ENCODE measurements at places on chromosomes 6 and 20.

DNA sequence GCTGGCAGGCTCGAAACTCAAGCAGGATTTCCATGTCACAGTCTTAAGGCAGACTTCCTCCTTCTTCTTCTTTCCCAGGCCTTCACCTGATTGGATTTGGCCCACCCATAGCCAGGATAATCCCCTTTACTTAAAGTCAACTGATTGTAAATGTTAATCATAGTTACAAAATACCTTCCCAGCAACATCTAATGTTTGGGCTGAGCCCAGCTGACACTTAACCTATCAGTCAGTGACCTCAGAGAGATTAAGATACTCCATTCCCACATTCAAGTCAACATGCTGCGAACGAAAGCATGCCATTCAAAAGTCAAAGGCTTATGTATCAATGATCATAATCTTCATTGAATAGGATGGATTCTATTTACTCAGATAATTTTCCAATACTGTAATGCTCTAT is 16.0 kb downstream of the MAP7 start:
- H3K4me3 ChIP-seq, result no peak overlapping the region
- no peaks in the 10 kb centered on the region for H3K27me3 ChIP-seq
- no peak overlapping the region for H3K27ac ChIP-seq
- no peaks in the 10 kb centered on the region for H3K36me3 ChIP-seq
- no peak for DNase-seq
- H3K4me1 ChIP-seq, result no peaks in the 10 kb centered on the region

DNA sequence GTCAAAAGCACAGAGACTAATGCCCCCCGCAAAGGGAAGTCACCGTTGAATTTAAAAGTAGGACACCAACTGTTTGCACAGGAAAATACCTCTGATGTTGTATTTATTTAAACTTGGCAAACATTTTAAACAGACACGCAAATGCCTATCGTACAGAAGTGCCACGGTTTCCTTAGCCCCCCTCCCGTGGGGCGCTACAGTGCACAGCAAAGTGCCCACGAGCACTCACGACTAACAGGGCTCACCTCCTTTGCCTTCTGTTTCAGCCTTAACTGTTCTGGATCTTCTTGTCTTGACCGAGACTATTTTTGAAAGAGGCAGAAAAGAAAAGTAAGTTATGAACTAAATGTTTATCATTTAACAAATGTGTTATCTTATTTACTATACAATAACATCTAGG is 67.8 kb downstream of the TAF4 start:
- H3K27me3 ChIP-seq, result no peaks in the 10 kb centered on the region
- H3K27ac ChIP-seq, result no peak overlapping the region
- no peak overlapping the region for H3K4me3 ChIP-seq
- no peaks in the 10 kb centered on the region for H3K4me1 ChIP-seq
- DNase-seq, result no peak
- H3K36me3 ChIP-seq, result peaks cover 3% of the 10 kb centered on the region

GRCh38 chr6:83365931-83366330 is 64.9 kb downstream of the ME1 start:
- no peaks in the 10 kb centered on the region for H3K27me3 ChIP-seq
- DNase-seq, result no peak
- H3K4me3 ChIP-seq, result no peak overlapping the region
- H3K36me3 ChIP-seq, result no peaks in the 10 kb centered on the region
- no peak overlapping the region for H3K27ac ChIP-seq
- no peaks in the 10 kb centered on the region for H3K4me1 ChIP-seq

DNA sequence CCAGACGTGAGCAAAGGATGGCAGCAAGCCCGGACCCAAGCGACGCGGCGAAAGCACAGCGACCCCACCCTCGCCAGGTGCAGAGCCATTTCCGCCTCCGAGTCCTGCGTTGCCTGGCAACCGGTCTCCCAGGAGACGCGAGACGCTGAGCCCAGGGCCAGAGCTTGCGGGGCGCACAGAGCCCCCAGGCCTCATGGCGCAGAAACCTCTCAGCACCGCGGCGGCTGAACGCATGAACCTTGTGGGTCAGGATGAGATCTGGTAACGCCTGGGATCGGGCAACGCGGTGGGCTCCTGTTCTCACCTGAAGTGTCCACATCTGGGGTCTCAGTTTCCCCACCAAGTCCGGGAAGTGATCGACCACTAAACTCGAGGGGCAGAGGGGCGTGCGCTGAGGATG is 77.7 kb downstream of the ANKRD60 start:
- H3K27ac ChIP-seq, result no peak overlapping the region
- H3K4me1 ChIP-seq, result no peaks in the 10 kb centered on the region
- no peaks in the 10 kb centered on the region for H3K27me3 ChIP-seq
- no peak overlapping the region for H3K4me3 ChIP-seq
- no peaks in the 10 kb centered on the region for H3K36me3 ChIP-seq
- DNase-seq, result no peak

DNA sequence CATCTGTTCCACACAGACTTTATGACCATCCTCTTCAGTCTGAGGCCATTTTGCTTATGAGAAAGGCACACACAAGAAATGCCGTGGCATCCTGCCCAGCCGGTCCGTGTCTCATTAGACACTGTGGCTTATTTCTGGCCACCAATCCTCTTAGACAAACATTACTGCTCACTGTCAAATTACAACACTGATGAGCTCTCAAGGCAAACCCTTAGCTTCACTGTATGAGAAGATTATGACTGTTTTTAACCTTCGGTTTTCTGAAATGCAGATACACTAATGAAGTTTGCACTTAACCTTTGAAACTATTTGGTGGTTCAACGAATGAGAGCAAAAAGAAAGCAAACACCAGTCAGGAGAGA is 50.5 kb upstream of the DST start:
- H3K4me3 ChIP-seq, result peak overlapping the region; percentile 27
- DNase-seq, result no peak
- H3K36me3 ChIP-seq, result no peaks in the 10 kb centered on the region
- no peaks in the 10 kb centered on the region for H3K27me3 ChIP-seq
- H3K27ac ChIP-seq, result peak overlapping the region; percentile 71

DNA sequence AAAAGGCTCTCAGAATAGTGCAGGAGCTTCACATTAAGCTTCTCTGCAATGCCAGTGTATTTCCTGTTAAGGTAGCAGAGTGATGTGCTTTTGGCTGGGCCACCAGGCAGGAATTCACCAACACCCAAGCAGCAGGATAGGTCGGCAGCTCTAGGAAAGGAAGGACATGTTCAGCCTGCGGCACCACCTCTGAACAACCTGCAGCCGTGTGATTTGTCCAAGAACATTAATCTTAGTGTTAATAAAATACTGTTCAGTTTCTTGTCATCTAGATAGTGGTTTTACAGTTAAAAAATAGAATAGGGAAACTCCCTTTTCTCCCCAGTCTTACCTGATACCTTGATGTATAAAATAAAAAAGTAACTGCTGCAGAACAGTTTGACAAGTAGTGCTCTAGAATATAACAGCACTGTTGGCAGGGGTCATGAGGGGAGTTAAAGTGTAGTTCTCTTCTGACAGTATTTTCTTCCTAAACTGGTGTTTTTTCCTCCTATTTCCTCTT is 18.8 kb downstream of the ZNF292 start:
- DNase-seq, result no peak
- H3K36me3 ChIP-seq, result no peaks in the 10 kb centered on the region
- H3K27ac ChIP-seq, result no peak overlapping the region
- peaks cover 50% of the 10 kb centered on the region for H3K4me1 ChIP-seq

GRCh38 chr6:138493413-138493812 is 5.9 kb downstream of the NHSL1 start:
- H3K4me1 ChIP-seq, result peaks cover 12% of the 10 kb centered on the region
- H3K4me3 ChIP-seq, result no peak overlapping the region
- H3K27ac ChIP-seq, result no peak overlapping the region
- DNase-seq, result no peak
- H3K36me3 ChIP-seq, result no peaks in the 10 kb centered on the region
- H3K27me3 ChIP-seq, result no peaks in the 10 kb centered on the region

GRCh38 chr6:157525918-157526425 is 145.0 kb downstream of the ZDHHC14 start:
- H3K4me1 ChIP-seq, result no peaks in the 10 kb centered on the region
- no peaks in the 10 kb centered on the region for H3K36me3 ChIP-seq
- H3K4me3 ChIP-seq, result no peak overlapping the region
- H3K27me3 ChIP-seq, result no peaks in the 10 kb centered on the region
- no peak for DNase-seq
- peak overlapping the region; percentile 56 for H3K27ac ChIP-seq

DNA sequence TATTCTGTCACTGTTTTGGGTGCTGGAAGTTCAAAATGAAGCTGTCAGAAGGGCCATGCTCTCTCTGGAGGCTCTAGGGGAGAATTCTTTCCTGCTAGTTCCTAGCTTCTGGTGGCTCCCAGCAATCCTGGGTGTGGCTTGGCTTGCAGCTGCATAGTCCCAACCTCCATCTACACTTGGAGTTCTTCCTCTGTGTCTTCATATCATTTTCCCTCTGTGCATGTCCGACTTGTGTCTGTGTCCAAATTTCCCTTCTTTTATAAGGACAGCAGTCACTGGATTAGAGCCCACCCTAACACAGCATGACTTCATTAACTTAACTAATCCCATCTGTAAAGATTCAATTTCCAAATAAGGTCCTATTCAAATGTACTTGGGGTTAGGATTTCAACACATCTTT is 23.3 kb upstream of the ENPP1 start:
- no peak overlapping the region for H3K27ac ChIP-seq
- H3K27me3 ChIP-seq, result no peaks in the 10 kb centered on the region
- H3K36me3 ChIP-seq, result no peaks in the 10 kb centered on the region
- no peak for DNase-seq
- no peak overlapping the region for H3K4me3 ChIP-seq

DNA sequence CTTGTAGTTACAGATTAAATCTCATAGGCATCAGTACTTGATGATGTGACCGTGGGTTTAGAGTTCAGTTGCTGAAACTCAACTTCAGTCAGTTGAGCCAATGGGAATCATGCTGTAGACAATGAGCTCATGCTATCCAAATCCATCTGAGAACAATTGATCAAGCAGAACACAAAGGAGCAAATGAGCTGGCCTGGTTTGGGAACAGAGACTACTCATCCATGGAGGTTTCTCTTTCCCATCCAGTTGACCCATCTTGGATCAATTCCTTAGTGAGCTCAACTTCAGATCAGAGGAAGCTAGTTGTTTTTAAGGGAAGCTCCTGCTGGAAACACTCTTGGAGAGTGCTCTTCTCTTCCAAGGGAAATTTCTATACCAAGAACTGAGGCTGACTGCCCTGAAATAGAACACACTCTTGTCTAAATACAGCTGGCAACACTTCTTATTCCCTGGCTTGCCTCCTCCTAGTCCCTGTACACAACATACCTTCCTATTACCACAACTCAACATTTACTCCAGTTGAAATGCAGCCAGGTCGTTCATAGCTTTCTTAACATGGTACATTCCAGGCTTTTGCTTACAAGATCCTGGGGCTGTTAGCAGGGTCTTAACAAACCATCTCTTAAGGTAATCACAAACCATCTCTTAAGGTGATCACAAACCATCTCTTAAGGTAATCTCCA is 203.9 kb upstream of the PRDM1 start:
- H3K27me3 ChIP-seq, result no peaks in the 10 kb centered on the region
- DNase-seq, result no peak
- no peak overlapping the region for H3K27ac ChIP-seq
- no peak overlapping the region for H3K4me3 ChIP-seq

- no peaks in the 10 kb centered on the region for H3K36me3 ChIP-seq
- peak overlapping the region; percentile 78 for H3K27ac ChIP-seq
- peaks cover 43% of the 10 kb centered on the region for H3K4me1 ChIP-seq
- peak overlapping the region; percentile 86 for H3K4me3 ChIP-seq
- no peak for DNase-seq
Observed at GRCh38 chr6:8434727-8435092, 635 bp downstream of the SLC35B3 start.

- no peak for DNase-seq
- peaks cover 22% of the 10 kb centered on the region for H3K4me1 ChIP-seq
- H3K4me3 ChIP-seq, result no peak overlapping the region
- H3K27me3 ChIP-seq, result no peaks in the 10 kb centered on the region
- H3K36me3 ChIP-seq, result no peaks in the 10 kb centered on the region
Observed at GRCh38 chr6:25302151-25302550, 23.0 kb downstream of the CARMIL1 start.

- peak; percentile 58 for DNase-seq
- H3K4me3 ChIP-seq, result no peak overlapping the region
- H3K27ac ChIP-seq, result no peak overlapping the region
- no peaks in the 10 kb centered on the region for H3K27me3 ChIP-seq
Observed at GRCh38 chr6:29814379-29815117, 13.1 kb upstream of the HLA-G start.

- H3K27ac ChIP-seq, result no peak overlapping the region
- DNase-seq, result no peak
- no peaks in the 10 kb centered on the region for H3K36me3 ChIP-seq
- no peaks in the 10 kb centered on the region for H3K27me3 ChIP-seq
- no peak overlapping the region for H3K4me3 ChIP-seq
- peaks cover 10% of the 10 kb centered on the region for H3K4me1 ChIP-seq
Observed at GRCh38 chr6:105977934-105978504, 108.1 kb upstream of the PRDM1 start.

GRCh38 chr6:155187106-155187505 is 76.7 kb upstream of the CLDN20 start:
- H3K4me3 ChIP-seq, result no peak overlapping the region
- H3K36me3 ChIP-seq, result no peaks in the 10 kb centered on the region
- no peaks in the 10 kb centered on the region for H3K27me3 ChIP-seq
- peaks cover 39% of the 10 kb centered on the region for H3K4me1 ChIP-seq
- DNase-seq, result no peak

- no peaks in the 10 kb centered on the region for H3K27me3 ChIP-seq
- no peaks in the 10 kb centered on the region for H3K36me3 ChIP-seq
- H3K4me3 ChIP-seq, result no peak overlapping the region
- no peaks in the 10 kb centered on the region for H3K4me1 ChIP-seq
- H3K27ac ChIP-seq, result no peak overlapping the region
Observed at GRCh38 chr20:9628141-9628540, 113.8 kb downstream of the LAMP5 start.

GRCh38 chr6:142934599-142934998 is 10.4 kb downstream of the HIVEP2 start:
- no peaks in the 10 kb centered on the region for H3K27me3 ChIP-seq
- H3K4me1 ChIP-seq, result peaks cover 15% of the 10 kb centered on the region
- no peaks in the 10 kb centered on the region for H3K36me3 ChIP-seq
- no peak overlapping the region for H3K27ac ChIP-seq

DNA sequence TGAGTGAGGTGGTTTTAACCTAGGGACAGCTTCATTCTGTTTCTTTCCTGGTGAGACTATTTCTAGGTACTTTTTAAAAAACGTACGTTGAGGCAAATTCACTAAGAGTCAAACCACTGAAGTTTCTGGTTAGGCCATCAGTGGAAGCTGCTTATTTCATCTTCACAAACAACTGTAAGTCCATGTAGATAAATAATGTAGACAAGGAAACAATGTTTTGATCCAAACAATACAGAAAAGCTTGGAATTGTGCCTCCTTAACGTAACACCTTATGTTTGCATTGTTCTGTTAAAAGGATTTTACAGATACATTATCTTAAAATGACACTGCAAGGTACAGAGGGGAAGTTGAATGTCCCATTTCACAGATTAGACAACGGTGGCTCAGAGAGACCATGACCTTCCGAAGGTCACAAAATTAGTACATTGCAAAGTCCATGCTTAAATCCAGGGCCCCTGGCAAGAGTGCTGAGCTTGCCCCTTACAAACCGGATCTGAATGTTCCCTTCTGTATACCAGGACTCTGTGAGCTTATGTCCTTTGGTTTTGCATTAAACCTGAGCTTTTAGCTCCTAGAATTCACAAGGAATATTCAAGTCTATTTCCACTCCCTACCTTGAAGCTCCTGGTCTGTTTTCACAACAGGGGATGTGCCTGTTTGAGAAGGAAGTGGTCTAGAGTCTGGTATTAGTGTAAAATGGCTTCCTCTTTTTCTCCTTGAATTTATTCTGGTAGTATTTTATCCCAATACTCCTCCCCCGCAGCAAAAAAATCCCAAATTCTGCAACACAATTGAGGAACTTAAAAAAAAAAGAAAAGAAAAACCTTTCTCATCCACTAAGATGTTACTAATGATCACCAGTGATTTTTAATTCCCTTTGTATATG is 28.9 kb upstream of the ZNF217 start:
- H3K36me3 ChIP-seq, result no peaks in the 10 kb centered on the region
- peak overlapping the region; percentile 3 for H3K4me3 ChIP-seq
- peak overlapping the region; percentile 90 for H3K27ac ChIP-seq
- no peaks in the 10 kb centered on the region for H3K27me3 ChIP-seq
- no peak for DNase-seq
- peaks cover 42% of the 10 kb centered on the region for H3K4me1 ChIP-seq
